IPS-NIHi11 (cell line): ENCODE measurements at places on chromosomes 6 and 20.

DNA sequence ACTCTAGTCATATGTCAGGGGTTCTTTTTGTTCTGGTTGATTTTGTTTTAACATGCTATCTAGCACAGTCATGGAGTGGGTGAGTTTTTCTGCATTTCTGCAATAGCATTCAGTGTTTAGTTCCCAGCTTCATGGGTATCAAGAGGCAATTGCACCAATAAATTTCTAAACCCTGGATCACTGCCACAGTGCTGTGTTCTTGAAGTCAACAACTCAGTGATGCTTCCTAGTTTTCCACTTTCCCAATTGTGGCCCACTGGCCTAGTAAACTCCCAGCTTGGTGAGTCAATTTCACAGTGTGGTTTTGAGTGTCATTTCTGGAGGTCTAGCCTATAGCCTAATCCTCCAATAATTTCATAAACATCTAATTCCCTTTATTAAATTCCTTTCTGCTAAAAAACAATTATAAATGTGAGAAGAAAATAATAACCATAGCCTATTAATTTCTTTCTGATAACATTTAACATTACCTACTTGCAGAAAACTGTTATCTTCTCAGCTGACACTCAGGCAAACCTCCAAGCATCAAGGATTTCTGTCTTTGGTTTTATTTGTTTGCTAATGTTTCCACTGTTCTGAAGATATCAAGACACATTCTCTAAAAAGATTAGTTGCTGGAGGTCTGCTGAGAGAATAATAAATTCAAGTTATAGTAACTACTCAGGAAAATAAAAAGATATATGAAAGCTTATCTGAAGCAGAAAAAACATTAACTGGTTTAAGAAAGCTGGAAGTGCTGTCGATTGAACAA, 89.9 kb downstream of the PDE7B start:
- no peak for DNase-seq

GRCh38 chr20:59136027-59136426, 27.6 kb upstream of the ZNF831 start:
- DNase-seq = no peak

DNA sequence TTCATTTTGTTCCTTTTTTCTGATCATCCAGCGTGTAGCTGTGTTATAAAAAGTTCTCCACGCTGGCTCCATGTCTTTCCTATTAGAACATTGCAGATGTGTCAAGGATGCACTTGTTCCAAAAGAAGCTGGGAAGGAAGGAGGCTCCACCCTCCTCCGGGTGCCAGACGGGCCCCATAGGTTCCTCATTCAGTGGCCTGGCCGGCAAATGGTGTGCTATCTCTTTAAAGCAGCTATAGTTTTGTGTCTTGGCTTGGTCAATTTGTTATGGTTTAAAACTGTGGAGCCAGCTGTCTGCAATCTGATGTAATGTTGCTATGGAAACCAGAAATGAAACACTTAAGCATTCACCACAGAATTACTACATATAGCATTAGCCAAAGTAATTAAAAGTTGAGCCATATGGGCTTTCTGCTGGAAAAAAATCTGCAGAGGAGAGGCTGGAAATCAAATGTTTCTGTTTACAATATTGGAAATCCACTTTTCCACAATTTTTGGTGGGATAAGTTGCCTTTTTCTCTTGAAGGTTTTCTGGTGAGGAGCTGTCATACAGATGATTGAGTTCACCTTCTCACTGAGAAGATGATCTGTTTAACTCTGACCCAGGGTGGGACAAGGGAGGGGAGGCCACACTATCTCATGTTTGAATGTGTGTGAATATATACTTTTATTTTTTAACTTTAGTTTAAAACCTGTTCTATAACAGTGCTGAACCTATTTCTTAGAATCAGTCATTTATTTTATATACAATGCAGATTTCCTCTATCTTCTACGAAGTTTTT, 167.4 kb downstream of the SASH1 start:
- peak; percentile 17 for DNase-seq

DNA sequence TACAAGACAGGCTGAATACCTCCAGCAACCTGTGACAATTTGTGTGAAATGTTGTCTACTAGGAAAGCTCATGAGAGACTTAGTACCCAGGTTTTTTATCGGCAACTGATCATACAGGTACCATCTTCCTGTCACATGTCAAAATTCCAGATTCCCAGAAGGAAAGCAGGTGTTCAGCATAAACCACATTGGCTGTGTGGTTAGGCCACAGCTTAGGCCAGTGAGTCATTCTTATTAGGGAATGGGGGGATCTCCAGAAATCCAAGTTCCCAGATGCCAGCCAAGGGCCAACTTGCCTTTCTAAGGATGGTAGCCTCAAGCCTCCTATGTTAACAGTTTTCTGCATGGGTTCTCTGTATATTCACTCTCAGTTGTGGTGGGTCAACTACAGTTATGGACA, 65.9 kb downstream of the FAM184A start:
- DNase-seq = no peak

DNA sequence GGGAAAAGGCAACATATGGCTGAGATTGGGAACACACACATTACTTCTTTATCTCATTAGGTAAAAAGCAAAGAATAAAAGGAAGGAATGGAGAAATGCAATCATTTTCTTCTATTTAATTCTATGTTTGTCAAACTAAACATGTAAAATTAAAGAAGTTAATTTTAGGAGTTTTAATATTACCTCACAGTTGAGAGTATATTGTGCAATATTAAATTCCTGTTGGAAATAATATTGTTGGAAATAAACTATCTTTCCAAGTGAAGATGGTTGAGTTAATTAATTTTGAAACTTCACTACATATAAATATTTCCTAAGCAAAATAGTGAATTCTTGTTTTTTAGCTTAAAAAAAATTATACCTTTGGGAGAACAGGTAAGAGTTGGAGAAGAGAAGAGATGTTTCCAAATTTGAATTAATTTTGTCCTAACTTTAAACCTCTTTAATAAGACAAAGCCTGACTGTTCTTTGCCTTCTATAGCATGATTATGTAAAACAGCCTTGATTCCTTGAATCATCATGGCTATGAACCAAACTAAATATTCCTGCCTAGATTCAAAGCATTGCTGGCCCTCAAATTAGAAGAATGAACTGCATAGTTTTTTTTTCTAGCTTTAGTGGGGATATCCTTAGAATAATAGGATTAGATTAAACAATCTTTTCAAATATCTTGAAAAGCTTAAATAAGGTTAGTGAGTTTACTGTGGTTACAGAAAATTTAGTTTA, 1349.1 kb upstream of the ADGRB3 start:
- DNase-seq = no peak

DNA sequence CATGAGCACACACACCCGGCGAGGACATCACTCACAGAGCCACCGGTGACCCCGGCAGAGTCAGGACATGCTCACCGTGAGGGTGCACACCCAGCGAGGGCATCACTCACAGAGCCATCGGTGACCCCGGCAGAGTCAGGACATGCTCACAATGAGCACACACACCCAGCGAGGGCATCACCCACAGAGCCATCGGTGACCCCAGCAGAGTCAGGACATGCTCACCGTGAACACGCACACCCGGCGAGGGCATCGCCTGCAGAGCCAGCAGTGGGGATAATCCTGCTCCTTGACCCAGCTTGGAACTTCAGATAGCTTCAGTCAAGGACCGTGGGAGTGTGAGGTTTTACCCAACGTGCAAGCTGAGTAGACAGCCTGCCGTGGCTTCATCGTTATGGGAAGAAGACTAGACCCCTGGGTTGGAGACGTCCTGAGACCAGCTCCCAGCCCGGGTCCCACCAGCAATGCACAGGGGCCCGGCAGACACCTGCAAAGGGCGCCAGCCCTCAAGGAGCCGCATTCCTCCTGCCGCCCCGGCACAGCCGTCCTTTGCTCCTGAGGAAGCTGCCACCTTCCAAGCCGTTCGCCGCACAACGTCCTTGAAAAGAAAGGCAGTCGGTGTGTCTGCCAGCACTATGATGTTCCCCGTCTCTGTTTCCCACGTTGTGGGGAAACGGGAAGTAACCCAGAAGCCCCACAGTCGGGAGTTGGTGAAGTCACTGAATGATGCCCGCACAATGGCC, 192.3 kb downstream of the DLL1 start:
- peak; percentile 8 for DNase-seq

GRCh38 chr6:69796073-69796641, 653 bp downstream of the LMBRD1 start:
- peak; percentile 60 for DNase-seq

GRCh38 chr20:49808753-49809152, 3.9 kb upstream of the SLC9A8 start:
- DNase-seq = no peak

DNA sequence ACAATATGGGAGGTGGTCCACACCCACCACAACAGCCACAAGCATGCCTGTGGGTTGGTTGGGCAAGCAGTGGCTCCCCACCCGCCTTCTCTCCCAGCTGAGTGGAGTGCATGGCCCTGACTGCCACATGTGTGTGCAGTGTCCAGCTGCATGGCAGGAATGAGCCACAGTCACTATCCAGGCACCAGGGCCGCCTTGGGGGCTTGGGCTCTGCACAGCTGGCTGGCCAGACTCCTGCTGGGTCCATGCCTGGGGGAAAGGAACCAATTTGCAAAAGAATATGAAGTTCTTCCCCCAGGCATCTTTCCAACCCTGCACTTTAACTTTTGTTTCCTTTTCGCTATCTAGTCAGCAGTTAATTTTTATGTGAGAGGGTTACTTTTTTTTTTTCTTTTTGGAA, 11.6 kb upstream of the ASCC3 start:
- DNase-seq = peak; percentile 26

DNA sequence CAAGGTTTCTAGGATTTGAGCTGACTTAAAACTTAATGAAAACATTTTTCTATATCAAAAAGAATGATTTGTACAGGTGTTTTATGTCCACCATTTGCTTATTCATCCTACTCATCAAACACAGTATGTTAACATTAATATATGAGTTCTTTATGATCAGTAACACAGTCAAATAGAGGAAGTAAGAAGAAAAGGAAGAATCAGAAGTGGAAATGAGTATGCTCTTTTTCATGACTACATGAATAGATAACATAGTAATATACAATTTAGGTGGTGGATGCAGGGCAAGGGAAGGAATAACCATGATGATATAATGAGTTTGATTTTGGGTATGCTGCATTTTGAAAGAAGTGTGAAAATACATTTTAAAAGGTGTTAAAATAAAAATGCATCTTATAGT, 16.5 kb downstream of the KPNA5 start:
- no peak for DNase-seq

DNA sequence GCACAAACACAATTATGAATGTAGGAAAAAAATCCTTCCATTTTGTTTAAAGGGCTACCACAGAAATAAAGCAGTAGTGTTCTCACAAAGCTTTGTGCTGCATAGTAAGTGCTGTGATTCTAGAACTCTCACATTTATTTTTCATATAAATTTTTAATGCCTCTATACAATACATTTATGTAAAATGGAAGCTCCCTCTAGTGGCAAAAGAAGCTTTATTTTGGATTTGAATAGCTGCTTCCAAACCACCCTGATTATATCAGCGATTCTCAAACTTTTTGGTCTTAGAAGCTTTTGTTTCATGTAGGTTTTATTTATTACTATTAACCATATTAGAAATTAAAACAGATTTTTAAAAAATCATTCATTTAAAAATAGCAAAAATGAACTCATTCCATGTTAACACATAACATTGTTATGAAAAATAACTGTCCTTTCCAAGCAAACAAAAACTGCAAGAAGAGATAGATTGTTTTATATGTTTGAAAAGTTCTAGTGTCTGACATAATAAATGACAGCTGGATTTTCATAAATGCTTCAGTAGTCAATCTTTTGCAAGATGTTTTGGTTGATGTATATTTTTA, 38.4 kb downstream of the HS3ST5 start:
- no peak for DNase-seq

GRCh38 chr6:37624606-37625574, 72.8 kb downstream of the MDGA1 start:
- peak; percentile 75 for DNase-seq

DNA sequence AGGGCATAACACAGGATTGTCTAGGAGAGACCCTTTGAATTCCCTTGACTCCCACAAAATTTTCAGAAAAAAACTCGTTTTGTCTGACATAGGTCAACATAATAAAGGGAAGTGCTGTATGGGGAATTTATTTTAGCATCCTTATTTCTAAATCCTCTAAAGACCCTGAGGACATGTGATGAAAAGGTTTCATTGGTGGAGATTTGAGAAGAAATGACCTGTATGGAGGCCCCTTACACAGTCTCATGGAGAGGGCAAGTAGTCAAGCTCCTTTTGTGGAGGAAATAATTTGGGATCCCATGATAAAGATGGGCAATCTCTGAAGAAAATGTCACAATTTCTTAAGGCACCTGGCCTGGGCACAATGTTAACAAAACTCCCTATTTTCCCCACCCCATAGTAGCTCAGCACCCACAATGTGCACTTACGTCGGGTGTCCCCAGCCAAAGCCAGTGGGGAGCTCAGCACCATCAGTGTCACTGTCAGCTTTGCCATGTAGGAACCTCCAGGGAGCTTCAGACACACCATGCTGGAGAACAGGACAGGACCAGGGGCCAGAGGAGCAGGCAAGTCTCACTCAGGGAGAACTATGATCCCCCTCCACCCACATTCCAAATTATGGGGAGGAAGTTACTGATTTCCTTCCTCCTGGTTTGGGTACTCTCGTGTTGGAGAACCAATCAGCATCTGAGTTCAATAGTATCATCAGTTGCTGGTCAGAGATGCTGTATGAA, at the start of gene HLA-DRB5:
Gene HLA-DRB5, minus strand, starts transcription at position 591 of the 734 bp plus-strand sequence. Its CDS starts 63 bp downstream, at position 528.
- DNase-seq = no peak

DNA sequence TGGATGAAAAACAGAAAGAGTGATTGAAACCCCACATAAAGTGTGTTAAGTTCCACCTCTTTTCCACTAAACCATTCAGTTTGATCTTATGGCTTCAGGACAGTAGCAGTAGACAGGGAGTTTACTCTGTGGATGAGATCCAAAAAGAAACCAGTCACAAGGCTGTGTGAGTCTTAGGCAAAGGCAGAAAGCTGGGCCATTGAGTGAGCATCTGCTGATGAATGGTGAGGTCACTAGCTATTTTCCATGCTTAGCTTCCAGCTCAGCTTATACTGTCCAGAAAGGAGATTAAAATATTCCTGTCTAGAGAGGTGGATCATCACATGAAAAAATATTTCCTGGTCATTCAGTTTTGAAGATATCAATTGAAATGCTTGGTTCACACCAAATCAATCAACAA, 1643.9 kb downstream of the HACE1 start:
- no peak for DNase-seq

- peak; percentile 72 for DNase-seq
Measured at GRCh38 chr20:2599288-2600006, 53.0 kb upstream of the NOP56 start.

GRCh38 chr6:2809015-2809414, 32.6 kb downstream of the SERPINB1 start:
- no peak for DNase-seq
